ENCODE measurements at places on chromosomes 11 and 22.
A peak's percentile ranks its signal among the peaks of the same experiment; 100 is the strongest.

GRCh38 chr11:13091804-13092203, 82.7 kb downstream of the RASSF10 start:
- DNase-seq, result peak; percentile 43

- DNase-seq, result no peak
Observed at GRCh38 chr22:17874231-17874905, 100.1 kb upstream of the BID start.

DNA sequence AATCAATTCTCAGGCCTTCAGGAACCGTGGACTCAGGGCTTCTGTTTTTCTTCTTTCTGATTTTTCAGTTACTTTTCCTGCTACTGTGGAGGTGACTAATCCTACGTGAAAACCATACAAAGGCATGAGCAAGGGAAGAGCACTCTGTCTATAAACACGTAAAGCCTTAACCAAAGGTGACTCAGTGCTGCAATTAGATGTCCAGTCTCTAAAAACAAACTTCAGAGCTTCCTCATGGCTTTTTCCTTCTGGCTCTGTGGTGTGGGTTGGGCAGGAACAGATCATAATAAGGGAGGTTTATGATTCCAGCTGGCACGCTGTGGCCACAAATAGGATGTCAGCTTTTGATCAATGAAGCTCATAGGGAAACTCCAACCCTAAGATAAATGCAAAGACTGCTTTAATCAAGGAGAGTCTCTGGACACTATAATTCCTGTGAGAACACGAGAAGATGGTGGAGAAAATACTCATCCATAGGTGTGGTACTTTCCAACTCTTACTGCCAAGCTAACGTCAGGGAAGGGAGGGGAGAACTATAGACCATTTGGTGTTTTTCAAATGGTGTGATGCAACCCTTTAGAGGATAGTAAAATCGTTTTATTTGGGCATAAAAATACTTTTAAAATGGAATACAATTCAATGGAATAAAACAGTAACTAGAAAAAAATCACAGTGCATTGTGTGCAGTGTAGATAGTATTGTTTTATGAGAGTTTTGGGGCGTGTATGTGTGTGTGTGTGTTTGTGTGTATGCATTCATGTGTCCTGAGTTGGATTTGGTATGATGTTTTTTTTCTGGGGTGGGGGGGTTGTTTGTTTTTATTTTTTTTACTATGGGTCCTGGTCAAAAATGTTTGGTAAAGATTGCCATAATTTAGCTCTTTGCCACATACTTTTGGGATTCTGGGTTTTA, at the start of gene NXPE2:
Gene NXPE2, plus strand, starts transcription at position 403 of the 912 bp plus-strand sequence. Its CDS starts 49 bp downstream, at position 452.
- no peak for DNase-seq

GRCh38 chr11:16440136-16440535, 83.8 kb upstream of the SOX6 start:
- DNase-seq, result no peak

- DNase-seq, result no peak
Observed at GRCh38 chr11:44005956-44006355, 41.8 kb upstream of the ACCSL start.

DNA sequence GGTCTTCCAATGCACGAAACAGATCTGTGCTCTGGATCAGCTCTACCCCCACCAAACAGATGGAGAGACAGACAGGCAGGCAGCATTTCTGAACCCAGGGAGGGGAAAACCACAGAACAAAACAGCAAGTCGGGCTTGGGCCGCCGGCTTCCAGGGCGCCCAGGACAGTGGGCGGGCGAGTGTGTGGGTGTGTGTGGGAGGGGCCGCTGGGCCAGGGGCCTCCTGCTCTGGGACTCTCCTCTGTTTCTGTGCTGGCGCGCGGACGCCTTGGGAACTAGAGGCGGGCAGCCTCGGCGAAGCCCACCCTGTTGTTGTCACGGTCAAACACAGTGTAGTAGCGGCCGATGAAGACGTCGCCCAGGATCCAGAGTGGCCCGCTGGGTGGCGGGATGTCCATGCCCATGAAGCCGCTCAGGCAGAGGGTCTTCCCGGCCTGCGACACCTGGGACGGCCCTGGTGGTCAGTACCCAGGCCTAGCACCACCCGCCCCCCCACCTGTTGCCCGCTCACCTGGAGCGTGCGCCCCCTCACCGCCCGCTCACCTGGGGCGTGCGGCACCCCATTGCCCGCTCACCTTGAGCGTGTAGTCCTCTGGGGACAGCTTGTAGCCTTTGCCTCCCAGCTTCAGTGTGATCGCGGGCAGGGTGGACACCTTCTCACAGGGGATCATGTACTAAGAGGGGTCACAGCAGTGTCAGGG, 3.0 kb upstream of the IFITM10 start:
- no peak for DNase-seq

DNA sequence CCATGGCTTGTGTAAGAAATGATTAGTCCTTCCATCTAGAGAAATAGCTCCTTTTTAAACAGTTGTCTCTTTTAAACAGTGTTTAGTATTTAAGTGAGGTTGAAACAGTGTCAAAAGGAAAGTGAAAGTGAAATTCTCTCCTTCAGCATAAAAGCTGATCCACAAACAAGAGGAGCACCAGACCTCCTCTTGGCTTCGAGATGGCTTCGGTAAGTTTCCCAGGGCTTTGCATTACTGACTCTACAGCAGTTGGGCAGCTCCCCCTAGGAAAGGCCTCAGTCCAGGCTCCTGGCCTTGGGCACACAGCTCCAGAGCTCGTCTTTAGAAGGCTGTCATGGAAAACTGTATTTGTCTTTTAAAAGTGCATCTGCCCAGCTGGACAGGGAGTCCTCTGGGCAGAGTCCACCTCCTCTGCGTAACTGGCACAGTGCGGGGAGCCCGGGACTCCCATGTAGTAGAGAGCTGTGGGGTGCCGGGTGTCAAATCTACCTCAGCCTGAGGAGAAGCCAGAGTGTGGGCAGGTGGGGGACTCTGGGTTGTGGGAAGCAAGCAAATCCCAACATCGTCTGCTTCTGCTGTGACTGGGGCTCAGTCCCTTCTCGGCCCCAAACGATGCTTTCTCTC, at the start of gene PLAAT4:
Gene PLAAT4, plus strand, starts transcription at position 140 of the 624 bp plus-strand sequence. Its CDS starts 61 bp downstream, at position 201.
- DNase-seq, result peak; percentile 41

- peak; percentile 47 for DNase-seq
Observed at GRCh38 chr22:37340331-37341262, 58.3 kb downstream of the CYTH4 start.

- no peak for DNase-seq
Observed at GRCh38 chr11:75654314-75654713, 14.5 kb downstream of the MAP6 start.

- DNase-seq, result no peak
Observed at GRCh38 chr22:45529105-45529504, 26.4 kb downstream of the FBLN1 start.

- DNase-seq, result no peak
Observed at GRCh38 chr11:111513240-111513605, 1.0 kb upstream of the BTG4 start.

DNA sequence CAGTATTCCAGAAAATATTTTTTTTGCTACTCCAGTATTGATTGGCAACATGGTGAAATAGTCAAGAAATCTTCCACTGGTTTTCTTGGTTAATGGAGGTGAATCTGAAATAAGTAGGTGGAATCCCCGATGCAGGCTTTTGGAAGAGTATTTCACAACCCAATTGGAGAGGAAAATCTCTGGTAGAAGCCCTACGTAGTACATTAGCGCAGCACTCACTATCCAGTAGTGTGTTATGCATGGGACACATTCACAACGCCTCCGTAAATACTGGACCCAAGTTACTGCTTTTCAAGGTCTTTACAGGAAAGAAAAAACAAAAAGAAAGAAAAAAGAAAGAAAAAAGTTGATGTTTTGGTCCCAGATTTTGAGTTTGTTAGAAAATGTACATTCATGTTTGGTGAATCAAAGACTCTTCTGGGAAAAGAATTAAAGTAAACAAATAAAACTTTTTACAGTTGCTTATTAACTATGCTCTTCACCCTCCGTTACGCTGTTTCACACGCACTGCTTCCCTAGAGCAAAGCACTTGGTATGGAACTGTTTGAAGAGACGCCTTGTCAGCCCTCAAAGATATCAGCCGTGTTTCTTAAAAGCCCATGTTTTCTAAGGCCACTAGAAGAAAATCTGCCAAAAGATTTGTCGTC, 170.4 kb upstream of the CTSC start:
- DNase-seq, result no peak

DNA sequence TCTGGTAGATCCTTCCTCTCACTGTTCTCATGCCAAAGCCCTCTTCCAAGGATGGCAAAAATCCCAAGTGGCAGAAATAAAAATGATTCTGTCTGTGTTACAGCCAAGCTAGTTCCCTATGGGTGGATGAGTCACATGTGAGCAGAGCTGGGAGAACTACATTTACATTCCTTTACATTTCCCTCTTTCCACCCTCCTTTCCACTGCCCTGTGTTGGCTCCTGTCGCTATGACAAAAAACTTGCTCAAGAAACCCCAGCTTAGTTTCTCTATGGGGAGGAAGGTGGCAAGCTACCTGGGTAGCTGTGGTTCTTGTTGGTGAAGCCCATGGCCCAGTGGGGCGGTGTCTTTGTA, 10.2 kb upstream of the DDB2 start:
- DNase-seq, result no peak

DNA sequence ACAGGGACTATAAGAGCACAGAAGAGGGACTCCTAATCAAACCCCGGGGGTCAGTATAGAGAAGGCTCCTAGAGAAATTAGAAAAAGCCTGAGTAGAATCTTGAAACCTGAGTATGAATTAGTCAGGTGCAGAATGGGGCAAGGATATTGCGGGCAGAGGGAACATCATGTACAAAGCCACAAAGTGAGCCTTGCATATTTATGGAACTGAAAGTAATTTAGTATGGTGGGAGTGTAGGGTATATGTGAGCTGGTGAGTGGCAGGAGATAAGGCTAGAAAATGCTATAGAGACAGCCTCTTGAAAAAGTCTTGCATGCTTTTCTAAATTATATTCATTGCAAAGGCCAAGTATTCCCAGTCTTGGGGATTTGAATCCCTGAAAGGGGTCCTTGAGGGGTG, 93.7 kb downstream of the STIM1 start:
- DNase-seq, result no peak

DNA sequence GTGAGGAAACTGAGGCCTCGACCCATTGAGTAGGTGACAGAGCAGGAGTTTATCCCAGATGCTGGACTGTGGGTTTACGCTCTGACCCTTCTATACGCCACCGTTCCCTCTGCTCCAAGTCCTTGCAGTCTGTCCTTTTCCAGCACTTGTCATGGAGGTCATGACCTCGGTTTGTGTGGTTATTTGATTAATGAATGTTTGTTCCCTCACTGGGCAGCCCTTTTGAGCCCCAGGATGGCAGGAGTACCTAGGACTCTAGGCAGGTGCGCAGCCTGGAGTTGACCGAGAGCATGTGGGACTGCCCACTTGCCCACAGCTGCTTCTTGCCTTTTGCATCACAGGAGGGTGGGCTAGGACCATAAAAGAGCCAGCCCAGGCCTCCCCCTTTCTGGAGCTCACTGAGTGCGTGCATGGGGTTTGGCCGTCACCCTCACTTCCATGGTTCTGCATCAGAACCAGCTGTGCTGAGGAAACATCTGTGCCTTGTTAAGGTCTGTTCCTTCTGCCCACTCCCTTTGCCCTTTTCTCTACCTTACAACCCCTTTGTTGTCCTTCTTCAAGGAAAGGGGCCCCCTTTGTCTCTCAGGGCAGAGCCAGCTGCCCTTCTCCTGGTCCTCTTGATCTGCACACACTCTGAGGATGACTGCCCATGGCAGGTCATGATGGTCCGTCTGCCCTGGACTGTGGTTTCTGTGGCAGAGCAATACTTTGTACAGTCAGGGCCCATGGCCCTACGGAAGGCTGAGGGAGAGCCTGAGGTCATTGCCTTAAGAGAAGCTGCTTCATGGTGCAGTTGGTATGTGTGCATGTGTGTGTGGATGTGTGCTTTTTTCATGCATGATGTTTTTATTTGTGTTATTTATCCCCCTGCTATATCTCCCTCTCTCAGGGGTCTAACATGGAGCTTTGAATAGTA, 38.2 kb downstream of the BMAL1 start:
- DNase-seq, result no peak

GRCh38 chr11:3182462-3182852, 17.3 kb upstream of the OSBPL5 start:
- DNase-seq, result no peak

DNA sequence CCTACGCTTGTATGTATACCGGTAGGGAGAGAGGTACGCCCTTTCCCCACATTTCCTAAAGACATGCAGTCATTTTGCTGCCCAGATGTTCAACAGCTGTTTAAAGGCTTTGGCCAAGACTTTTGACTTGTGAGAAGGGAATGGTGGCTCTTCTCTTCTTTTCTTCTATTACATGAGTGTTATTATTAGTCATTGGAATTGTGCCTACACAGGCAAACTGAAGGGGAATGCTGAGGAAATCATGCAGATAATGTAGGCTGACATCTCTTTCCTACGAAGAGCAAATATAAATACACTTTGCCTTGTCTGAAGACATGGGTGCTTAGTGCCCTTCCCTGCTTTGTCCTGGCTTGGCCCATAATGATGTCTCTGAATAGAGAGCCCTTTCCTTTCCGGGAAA, 194.3 kb upstream of the NARS2 start:
- no peak for DNase-seq

DNA sequence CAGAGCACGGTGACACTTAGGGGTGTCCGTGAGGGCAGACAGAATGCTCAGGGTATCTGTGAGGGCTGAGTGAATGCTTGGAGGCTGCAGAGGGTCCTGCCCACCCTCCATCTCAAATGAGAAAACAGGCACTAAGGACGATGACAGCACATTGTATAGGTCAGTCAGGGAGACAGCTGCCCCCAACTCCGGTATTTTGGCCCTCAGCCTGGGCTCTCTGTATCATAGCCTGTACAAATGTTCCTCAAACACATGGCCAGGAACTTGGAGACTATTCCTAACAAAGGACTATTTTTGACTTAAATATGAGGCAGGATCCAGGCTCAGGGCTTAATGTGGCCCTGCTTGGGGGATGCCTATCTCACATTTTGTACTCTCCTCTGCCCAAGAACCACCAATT, 145.4 kb downstream of the OPCML start:
- DNase-seq, result no peak

GRCh38 chr11:16945671-16946469, 68.3 kb downstream of the PLEKHA7 start:
- DNase-seq, result no peak

GRCh38 chr22:36550701-36551495, 21.9 kb upstream of the EIF3D start:
- DNase-seq, result no peak

DNA sequence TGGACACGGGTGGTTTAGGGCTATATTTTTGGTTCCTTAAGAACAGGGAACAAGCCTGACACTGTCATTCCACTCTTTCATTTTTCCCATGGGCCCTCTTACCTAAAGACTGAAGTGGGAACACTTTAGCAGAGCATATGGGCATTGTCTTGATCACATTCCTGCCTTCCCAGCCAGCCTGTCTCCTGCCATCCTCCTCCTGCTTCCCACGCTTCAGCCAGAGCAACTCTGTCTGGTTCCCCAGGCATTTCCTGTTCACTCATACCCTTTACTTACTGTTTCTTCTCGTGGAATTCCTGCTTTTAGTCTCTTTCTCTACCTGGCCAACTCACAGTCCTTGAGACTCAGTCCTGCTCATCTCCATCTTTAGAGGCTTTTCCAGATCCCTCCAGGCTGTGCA, 22.8 kb downstream of the MRPL16 start:
- DNase-seq, result no peak

DNA sequence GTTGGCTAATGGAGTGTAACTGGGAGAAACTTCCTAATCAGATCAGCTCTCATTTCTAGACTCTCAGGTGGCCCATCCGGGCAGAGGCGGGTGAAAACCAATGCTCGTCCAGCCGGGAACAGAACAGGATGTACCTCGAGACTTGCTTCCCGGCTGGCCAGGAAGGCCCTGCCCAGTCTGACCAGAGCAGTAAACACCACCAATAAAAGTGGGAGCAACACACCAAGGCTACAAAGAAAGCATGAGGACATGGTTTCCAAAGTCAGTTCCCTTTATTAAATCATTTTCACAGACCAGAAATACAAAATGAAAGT, 940 bp upstream of the TNKS1BP1 start:
- no peak for DNase-seq
